ENCODE measurements at places on chromosomes 6 and 20. TPM values are rescaled to one million over a fixed set of nuclear protein-coding genes. Genes with fewer than 3 reads are reported as not detected.

- no peak for DNase-seq
These were observed 19.8 kb upstream of the ZNF184 start for GRCh38 chr6:27492631-27493190.

- no peak for DNase-seq
These were observed 213.8 kb downstream of the IBTK start for GRCh38 chr6:82033631-82034211.

BMP2 gene
- total RNA-seq = 11.1 TPM

MUCL3 gene
- total RNA-seq = not detected

PTCRA gene
- not detected for total RNA-seq

- DNase-seq = no peak
These were observed 197.5 kb upstream of the FOXA2 start for GRCh38 chr20:22781869-22782268.

THBD gene
- 28.0 TPM for total RNA-seq

NR2E1 gene
- total RNA-seq = not detected

FAM110A gene
- total RNA-seq = 5.8 TPM

- DNase-seq = no peak
These were observed 40.0 kb upstream of the MAFB start for GRCh38 chr20:40728996-40729395.

GRCh38 chr6:13396241-13396792 is 68.0 kb upstream of the TBC1D7 start:
- no peak for DNase-seq

DNA sequence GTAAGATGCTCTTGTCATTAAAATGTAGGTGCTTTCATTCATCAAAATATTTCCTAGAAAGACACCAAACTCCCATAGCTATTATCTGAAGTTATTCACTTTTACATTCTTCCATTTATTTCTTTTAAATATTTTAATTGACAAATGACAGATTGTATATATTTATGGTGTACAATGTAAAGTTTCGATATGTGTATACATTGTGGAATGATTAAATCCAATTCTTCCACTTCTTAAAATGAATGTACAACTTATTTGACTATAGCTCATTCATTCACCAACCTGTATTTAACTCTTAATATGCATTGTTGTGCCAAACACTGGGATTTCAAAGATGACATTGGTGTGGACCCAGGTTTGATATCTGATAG is 41.0 kb downstream of the CCN2 start:
- DNase-seq = no peak

- no peak for DNase-seq
These were observed 9.0 kb downstream of the METTL24 start for GRCh38 chr6:110348961-110349690.

DNA sequence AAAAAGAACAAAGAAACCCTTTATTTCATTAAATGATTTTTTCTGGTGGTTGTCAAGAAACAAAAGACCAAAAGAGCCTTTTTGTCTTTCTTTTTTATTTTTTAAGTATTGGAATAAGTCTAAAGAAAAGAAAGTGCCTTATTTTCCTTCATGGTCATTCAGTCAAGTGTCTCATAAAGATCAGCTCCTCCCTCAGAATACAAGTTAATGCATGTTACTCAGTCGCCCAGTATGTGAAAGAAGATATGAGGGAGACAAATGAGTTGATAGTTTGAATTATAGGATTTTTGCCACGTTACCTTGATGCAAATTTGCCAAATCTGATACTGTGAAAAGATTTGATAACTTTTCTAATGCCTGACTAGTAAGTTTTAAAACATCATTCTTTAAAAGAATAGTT is 157.2 kb downstream of the QKI start:
- DNase-seq = no peak

TGM3 gene
- not detected for total RNA-seq
